Activated CD4-positive, alpha-beta T cell treated with anti-CD3 and anti-CD28 coated beads, Interleukin-2, amount 50 U/mL, for 16 hours (primary cell): ENCODE measurements at places on chromosomes 5 and 9.

DNA sequence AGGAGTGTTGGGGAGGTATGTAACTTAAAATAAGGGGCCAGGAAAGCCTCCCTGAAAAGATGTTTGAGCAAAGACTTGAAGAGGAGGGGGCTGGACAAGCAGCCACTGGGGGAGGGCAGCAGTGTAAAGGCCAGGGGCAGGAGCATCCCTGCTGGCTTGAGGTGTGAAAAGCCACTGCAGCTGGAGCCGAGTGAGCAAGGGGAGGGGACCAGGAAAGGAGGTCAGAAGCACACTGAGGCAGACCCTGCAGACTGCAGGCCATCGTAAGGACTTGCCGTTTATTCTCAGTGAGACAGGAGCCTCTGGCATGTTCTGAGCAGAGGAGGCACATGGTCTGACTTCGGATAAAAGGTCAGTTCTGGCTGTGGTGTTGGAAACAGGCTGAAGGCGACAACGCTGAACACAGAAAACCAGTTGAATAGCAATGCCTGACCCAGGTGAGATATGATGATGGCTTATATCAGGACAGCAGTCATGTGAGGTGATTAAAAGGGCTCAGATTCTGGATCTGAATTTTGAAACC is 10.2 kb upstream of the ERGIC1 start:
- no peak for DNase-seq

DNA sequence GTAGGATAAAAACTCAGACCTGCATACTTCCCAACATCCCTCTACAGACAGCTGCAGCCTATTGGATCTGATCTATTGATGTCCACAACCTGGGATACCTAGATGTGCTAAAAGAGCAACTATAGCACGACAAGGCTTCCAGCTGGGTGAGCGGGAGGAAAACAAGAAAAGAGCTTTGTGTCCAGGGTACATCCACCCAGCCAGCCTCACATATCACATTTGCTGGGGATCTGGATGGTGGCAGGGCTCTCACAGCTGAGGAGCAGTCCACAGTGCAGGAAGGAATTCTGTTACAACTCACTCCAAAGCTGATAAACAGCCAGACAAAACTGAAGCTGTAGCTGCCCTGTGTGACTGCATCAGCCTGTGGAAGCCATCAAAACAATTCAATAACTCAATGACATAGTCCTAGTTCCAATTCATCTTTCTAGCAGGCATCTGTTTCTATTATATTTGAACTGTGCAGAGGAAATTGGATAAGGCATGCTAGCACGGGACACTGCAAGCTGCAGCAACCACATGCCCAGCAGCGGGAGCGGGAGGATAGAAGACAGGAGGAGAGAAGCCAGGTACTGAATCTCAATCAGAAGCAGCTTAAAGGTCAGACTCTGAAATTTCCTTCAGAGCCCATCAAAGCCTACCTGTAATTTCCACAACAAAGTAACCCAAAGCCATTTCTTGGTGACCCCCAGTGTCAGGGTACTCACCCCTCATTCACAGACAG is 45.0 kb downstream of the MED10 start:
- no peak for DNase-seq

DNA sequence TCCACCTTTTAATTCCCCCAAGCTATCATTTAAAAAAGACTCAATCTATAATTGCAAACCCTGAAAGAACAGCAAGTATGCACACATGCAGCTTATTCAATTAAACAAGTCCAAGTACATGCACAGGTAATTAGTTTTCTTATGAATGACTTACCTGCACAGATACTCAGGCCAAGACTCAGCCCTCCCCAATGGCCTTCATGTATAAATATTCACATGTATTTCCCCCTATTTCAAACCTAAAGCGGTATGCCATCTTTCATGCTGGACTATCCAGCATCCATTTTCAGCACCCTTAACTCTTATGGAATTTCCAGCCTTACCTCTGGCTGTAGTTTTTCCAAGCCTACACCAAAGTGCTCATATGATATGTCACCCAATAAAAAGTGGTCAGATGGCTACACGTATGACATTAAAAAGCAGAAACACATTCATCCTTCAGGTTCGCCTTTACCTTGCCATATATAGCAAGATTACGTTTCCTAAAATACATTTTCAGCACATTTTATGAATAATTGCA is 205.5 kb downstream of the MEF2C start:
- no peak for DNase-seq

- no peak for DNase-seq
Observed at GRCh38 chr9:2863831-2864230, 19.9 kb upstream of the PUM3 start.

GRCh38 chr5:124040799-124041198 is 528.8 kb downstream of the CSNK1G3 start:
- no peak for DNase-seq

- no peak for DNase-seq
Observed at GRCh38 chr5:58044166-58044565, 415.7 kb downstream of the PLK2 start.

- DNase-seq, result peak; percentile 35
Observed at GRCh38 chr9:27485158-27485557, 38.9 kb upstream of the IFNK start.

DNA sequence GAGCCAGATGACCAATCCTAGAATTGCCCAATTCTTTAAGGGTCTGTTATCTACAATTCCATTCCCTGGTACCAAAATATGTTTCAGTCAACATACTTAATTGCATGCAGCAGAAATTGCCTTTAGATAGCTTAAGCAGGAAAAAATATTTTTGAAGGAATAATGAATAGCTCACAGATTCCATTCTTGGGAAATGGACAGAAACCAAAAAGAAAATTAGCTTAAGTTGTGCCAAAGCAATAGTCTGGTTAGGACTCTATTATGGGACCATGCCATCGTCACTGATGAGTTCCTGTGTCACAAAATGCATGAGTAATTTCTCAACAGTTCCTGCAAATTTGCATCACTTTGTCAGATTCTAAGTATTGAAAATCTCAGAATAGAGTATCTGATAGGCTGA is 12.3 kb downstream of the ACTBL2 start:
- no peak for DNase-seq

DNA sequence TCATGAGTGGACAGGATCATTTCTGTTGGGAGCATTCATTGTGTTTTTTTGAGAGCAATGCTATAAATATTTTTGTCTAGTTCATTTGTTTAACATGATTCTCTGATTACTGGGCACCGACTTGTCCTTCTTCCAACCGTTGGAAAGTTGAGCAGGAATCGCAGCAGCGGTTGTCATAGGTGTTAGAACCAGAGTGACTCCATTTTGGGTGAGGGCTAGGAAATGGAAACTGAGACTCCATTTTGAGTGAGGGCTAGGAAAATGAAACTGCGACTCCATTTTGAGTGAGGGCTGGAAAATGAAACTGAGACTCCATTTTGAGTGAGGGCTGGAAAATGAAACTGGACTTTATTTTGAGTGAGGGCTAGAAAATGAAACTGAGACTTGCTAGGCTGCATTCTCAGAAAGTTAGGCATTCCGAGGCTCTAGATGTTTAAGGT is 100.6 kb downstream of the ICE1 start:
- peak; percentile 71 for DNase-seq

DNA sequence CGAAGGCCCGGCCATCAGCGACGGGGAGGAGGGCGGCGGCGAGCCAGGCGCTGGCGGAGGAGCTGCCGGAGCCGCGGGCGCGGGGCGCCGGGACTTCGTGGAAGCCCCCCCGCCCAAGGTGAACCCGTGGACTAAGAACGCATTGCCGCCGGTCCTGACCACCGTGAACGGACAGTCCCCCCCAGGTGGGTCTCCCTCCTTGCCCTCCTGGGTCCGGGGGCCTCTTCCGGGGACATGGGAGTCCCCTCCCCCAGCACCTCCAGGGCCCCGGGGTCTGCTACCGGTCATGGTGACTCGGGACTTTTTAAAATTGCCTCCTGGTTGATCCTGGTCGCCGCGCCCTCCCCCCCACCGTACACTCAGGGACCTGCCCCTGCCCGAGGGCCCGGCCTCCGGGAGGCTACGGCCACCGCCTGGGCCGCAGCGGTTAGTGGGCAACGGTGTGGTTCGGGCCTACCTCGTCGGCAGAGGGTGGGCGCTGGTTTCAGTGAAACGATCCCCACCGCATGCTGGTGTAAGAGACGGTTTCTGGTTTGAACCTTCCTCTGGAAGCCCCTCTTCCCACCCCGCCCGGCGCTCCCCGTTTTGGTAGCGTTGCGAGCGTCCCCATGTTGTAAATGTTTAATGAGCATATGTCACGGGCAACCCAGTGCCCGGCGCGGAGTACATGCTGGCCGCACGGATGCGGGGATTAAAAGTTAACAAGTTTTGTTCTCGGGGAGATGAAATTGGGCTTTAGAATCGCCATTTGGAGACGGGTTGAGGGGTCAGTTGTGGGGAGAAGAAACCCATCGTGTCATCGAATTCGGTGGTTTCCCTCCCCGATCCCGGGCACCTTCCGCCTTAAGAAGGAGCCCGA is 1.1 kb downstream of the LARP1 start:
- peak; percentile 28 for DNase-seq

- DNase-seq, result no peak
Observed at GRCh38 chr9:18189871-18190670, 283.9 kb upstream of the ADAMTSL1 start.

DNA sequence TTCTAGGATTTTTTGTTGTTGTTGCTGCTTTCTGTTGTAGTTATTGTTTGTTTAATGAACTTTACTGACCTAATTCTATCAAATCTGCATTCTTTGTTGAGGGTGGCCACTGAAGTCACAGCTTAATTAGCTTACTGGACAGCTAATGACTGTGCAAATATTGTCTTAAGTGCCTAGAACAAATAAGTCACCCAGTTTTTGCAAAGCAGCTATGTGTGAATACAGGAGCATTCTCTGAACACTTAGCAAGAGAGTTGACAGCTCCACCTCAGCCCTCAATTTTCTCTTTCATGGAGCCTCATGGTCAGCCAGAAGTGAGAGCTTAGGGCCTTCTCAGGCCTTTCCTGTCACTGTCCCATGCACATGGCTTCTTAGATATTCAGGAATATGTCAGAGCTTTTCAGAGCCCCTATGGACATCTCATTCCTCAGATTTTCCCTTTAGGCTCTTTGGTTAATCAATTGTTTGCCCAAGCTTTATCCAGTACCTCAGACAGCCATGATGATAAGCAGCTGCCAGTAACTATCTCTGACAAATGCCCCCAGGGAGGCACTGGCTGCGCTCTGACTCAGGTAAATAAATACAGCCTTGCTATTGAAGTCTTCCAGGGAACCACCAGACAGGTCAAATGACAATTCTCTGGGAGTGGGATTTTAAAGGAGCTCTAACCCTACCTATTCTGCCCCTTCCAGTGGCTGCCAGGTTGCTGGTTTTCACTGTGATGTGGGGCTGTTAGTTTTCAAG is 241.4 kb upstream of the IL12B start:
- DNase-seq, result no peak

DNA sequence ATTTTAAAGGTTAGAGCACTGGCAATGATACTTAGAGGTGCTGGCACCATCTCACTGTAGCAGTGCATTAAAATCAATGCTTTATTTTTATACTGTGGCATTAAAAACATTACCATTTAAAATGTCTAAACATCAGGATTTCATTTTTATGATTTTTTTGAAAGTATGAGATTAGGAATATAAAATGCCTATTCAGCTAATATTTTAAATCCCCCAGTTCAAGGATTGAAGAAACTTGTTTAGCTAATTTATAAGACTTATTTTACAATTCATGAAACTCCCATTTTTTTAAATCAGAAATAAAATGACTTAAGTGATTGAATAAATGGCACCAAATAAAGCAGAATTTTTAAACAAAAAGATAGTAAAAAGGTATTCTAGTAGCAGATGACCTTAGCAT is 625.6 kb downstream of the RAB3C start:
- no peak for DNase-seq

DNA sequence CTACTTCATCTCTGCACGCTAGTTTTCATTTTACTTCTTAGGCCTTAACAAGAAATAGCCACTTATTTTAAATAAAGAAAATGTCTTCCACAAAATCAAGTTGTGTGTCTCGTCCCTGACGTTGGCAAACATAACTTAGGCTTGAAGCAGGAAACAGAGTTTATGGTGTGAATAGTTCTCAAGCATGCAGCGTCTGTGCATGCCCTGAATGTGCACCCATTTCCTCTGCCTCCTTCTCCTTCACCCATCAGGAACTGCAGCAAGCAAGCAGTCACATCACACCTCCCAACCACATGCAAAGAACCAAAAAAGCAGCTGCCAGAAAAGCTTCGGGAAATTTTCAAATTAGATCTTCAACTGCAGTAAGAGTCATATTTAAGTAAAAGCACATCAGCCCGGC is 424.0 kb upstream of the IRX4 start:
- DNase-seq, result no peak

- DNase-seq, result no peak
Observed at GRCh38 chr5:141898448-141899049, 20.3 kb upstream of the PCDH1 start.

GRCh38 chr5:176731506-176732160 is 78.7 kb upstream of the UNC5A start:
- no peak for DNase-seq
